ENCODE measurements at places on chromosomes 2 and 18.

- no peak for DNase-seq
Measured at GRCh38 chr2:15154297-15154696, 406.8 kb downstream of the NBAS start.

GRCh38 chr2:65818873-65819451 lies 386.6 kb upstream of the SPRED2 start:
- DNase-seq, result no peak

- DNase-seq, result no peak
Measured at GRCh38 chr2:52919673-52920072, 847.9 kb upstream of the CHAC2 start.

GRCh38 chr2:240507778-240508251 lies 50.0 kb downstream of the ANKMY1 start:
- DNase-seq, result no peak

DNA sequence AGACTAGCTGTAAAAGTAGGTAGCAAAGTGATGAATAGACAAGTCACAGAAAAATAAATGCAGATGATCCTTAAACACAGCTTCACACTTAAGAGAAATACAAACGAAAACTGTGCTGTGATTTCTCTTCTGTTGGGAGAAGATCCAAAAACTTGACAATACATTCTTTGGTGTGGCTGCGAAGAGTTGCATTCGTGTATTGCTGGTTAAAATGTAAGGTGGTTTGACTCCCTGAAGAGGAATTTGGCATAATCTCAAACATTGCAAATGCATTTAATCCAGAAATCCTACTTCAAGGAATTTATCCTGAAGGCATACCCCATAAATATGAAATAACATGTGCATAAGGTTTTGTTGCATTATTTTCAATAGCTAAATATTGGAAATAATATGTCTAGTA lies 7.1 kb downstream of the CCNYL1 start:
- DNase-seq, result no peak

- no peak for DNase-seq
Measured at GRCh38 chr2:70961648-70961994, 16.8 kb upstream of the ANKRD53 start.

DNA sequence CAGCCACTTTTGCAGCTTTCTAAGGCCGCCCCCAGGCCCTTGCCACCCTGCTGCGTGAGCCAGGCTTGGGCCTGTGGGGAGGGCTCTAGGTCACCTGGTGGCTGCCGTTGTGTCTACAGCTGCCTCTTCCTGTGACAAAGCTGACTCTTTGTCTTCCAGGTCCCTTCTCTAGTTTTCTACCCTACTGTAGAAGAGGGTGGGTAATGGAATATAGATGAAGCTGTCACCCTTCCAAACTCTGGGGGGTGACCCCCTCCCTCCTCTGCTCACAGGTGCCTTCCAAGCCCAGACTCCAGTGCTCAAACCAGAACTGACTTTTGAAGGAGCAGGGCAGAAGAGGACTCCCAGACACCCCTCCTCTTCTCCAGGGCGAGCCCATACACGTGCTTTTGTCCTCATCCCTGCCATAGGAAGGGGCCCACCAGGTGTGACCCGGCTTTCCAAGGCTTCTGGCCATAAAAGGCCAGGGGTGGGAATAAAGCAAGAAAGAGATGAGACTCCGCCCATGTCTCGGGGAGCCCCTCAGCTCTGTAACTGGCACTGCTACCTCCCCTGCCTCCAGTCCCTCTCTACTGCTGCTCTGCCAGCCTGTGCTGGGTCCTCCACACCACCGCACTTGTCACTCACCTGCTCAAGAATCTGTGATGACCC lies 17.9 kb upstream of the SDC1 start:
- no peak for DNase-seq

GRCh38 chr2:121334581-121335293 lies 49.7 kb upstream of the TFCP2L1 start:
- no peak for DNase-seq

- DNase-seq, result peak; percentile 61
Measured at GRCh38 chr2:100730290-100730868, 89.6 kb upstream of the NPAS2 start.

- DNase-seq, result no peak
Measured at GRCh38 chr2:218192902-218193430, 24.0 kb upstream of the ARPC2 start.

GRCh38 chr18:32301361-32301760 lies 111.5 kb downstream of the MEP1B start:
- no peak for DNase-seq

GRCh38 chr2:8623958-8624591 lies 57.8 kb upstream of the ID2 start:
- DNase-seq, result no peak

DNA sequence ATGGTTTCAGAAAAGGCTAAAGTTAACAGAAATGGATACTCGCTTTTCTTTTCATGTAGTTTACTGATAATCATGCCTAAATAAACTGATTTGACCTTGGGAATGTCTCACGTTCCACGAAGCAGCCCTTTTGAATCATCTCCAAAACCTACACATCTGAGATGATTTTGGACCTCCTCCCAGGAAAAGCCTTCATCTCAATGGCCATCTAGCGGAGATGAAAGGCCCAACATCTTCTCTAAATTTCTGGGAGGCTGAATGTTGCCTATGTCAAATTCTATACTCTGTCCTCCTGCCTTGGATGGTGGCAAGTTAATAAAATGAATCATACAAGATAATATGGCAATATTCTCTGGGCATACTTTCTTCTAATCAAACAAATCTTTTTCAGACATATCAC lies 448.5 kb downstream of the ZEB2 start:
- DNase-seq, result no peak

DNA sequence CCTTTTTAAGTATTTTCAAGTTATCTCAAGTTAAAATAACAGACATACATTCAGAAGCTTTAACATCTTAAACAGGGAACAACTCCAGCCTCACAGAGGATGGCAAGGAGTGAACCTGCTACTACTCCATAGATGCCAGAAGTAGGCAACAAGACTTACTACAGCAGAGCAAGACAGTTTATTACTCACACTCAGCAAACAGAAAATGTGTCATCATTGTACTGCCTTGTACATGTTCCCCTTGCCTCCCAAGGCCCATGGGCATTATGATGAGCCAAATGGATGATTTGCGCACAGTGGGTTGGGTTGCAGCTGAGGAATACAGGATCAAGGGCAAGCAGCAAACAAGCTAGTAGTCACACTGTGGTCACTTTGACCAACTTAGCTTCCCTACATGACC lies 80.6 kb upstream of the VRK2 start:
- DNase-seq, result no peak

DNA sequence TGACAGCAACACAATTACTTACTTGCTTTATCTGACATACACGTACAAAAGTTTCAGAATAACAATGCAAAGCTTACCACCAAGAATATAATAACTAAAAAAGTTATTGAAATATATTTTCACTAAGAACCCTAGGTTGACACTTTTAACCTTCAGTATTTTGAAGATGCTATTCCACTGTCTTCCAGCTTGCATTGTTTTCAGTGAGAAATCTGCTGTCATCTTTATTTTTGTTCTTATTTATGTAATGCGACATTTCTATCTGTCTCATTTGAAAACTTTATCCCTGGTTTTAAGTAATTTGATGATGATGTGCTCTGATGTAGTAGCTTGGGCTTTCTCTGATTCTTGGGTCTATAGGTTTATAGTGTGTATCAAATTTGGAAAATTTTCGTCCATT lies 165.0 kb upstream of the SMIM21 start:
- no peak for DNase-seq

- DNase-seq, result no peak
Measured at GRCh38 chr2:229971298-229971790, 49.0 kb downstream of the FBXO36 start.

DNA sequence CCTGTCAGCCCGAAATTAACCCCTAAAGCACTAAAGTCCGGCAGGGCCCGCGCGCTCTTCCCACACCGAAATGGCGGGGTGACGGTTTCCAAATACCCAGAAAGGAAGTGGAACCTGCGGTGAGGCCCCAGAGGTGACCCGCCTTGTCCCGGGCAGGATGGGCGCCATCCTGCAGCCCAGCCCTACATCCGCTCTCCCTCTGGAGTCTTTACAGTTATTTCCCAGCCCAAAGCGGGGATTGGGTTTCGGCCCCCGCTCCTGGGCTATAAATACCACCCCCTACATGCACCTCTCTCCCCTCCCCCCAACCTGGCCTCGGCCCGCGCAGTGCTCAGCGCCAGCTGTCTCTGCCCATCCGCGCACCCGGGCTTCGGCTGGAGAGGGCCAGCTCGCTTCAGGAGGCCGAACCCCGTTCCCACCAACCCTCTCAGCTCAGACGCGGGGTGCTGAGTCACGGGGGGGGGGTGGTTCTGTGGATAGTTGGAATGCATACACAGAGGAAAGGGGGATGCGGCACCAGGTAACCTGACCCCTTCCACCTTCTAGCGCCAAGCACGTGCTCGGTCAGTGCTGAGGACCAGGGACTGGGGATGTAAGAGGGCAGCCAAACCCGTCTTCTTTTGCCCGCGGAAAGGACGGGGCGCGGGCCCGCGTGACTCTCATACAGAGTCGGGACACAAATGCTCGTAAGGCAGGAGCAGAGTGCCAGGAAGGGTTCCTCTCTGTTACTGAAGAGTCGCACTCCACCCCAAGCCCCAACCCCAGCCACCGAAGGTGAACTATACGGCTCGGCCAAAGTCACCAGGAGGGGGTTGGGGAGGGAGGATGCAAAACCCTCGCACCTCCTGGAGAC lies at the start of gene TUBA4B:
TSS of gene TUBA4B (plus strand) at position 344 of the 853 bp plus-strand sequence. CDS start at position 509, 165 bp downstream.
- DNase-seq, result peak; percentile 44

DNA sequence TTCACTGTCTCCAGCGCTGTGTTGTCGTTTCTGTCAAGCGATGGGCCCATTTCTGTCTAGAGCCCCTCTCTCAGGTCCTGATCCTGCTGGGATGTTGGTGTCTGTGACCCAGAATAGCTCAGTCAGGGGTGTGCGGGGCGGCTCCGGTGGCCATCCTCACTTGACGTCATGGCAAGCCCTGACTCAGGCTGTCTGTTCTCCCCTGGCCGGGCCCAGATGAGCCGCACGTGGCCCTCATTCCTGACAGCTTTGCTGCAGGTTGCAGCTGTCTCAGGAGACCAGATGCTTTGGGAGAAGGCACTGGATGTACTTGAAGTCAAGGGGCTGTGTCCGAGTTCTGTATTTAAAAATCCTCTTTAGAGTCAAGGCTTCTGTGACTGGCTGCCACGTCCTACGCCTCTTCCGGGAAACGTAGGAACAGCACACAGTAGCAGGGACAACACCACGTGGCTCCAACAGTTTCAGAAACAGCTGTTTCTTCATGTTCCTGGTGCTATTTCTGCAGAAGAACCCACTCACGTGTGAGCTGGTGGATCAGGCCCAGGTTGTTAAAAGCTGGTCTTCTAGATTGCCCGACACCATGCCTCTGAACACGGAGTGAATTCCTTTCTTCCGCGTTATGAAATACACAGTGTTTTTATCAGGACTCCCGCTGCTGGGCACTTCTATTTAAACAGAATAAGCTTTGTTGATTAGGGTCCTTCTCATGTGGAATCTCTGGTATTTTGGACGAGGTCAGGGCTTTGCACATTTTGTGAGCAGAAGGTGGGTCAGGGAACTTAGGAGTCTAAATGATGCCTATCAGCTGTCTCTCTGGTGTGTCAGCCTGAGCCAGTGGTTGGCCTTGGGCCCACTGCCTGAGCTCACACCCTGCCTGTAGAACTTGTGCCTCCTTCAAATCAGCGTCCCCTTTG lies 28.3 kb upstream of the NTSR2 start:
- peak; percentile 50 for DNase-seq

DNA sequence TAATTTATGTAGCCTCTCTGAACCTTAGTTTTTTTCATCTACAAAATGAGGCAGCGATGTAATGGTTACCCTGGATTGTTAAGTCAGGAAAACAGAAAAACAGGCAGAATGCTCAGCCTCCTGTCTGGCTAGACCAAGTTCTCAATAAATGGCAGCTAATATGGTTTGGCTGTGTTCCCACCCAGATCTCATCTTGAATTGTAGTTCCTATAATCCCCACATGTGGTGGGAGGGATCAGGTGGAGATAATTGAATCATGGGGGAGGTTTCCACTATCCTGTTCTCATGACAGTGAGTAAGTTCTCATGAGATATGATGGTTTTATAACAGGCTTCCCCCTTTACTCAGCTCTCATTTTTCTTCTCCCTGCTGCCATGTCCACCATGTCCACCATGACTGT lies 220.0 kb downstream of the CMPK2 start:
- no peak for DNase-seq

GRCh38 chr18:48459016-48459415 lies 49.8 kb upstream of the ZBTB7C start:
- DNase-seq, result no peak

- DNase-seq, result no peak
Measured at GRCh38 chr2:112740527-112740926, 19.7 kb downstream of the NT5DC4 start.

- DNase-seq, result peak; percentile 64
Measured at GRCh38 chr2:219452361-219453317, 18.0 kb downstream of the SPEG start.

DNA sequence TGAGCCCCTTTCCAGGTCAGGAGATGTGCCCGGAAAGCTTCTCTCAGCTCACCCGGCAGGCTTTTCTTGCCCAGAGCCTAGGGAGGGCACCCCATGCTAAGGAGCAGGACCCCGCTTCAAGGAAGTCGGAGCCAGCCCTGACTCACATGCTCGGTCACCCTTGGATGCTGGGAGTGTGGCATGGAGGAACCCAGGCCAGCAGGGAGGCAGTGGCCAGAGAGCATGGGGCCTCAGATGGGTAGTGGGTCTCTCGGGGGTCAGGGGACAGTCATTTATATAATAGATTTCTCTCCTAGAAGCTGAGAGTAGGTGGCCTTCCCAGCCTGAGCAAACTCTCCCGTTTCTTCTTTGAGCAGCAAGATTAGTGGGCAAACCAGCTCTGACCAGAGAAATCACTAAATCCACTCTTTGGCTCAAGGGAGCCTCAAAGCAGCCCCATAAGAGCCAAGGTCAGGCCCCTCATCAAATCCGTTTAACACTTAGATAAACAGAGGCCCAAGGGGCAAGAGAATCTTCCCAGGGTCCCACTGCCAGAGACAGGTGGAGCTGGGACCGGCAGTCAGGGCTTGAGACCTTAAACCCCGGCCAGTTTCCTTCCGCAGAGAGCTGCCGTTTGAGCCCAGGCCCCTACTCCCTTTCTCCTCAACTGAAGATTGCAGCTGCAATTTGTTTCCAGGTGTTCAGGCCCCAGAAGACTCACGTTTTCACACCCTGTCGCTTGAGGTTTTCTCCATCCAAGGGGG lies 113.1 kb downstream of the CYP26B1 start:
- no peak for DNase-seq

GRCh38 chr2:89833116-89833779 lies 1141.8 kb downstream of the RPIA start:
- DNase-seq, result no peak

DNA sequence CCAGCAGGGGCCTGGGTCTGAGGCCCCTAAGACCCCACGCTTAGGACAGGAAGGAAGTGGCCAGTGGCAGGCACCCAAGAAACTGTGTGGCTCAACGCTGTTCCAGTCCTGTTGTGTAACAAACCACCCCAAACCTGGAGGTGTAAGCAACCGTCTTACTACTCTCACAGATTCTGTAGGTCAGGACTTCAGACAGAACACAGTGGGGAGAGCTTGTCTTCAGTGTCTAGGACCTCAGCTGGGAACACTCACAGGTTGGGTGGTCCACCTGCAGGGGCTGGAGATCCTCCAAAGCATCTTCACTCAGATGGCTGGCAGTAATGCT lies 123.0 kb downstream of the KLHL29 start:
- no peak for DNase-seq

DNA sequence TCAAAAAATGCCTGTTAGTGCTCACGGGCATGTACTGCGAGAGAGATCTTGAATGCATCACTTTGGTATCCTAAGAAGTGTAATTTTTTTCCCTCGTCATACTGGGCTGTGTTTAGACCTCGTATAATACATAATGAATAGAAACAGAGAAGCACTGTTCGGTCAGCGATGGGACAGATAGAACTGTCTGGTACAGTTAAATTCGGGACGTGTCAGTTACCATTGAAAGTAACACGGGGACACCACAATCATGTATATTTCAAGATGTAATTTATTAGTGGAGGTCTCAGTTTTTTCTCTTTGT lies 1.8 kb downstream of the PKP4 start:
- no peak for DNase-seq
